ENCODE measurements at places on chromosomes 1 and 21.

- peak; percentile 84 for DNase-seq
Measured at GRCh38 chr1:26317612-26318337, at the start of gene CD52. CD52 (plus strand) TSS chr1:26317958; CDS start chr1:26318018, 60 bp downstream.

DNA sequence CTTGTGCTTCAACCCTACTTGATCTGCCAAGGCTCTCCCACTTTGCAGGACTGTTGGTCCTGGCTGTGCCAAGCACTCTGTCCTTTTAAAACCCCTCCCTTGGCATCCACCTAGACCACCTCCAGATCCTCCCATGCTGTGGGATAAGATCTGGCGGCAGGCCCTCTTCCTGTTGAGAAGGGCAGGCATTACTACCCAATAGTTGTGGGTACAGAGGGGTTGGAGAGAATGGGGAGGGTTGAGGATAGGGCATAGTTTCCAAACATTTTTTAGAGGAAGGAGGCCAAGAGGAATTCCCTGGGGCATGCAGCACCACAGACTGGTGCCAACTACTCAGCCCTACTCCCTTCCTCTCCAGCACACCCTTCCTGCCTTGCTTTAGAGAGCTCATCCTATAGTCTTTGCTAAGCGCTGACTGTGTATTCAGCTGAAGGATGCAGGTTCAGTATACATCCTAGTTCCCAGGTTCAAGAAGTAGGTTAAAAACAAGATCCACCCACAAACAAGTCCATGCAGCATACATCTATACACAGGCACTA, 70.7 kb downstream of the TRABD2B start:
- no peak for DNase-seq

DNA sequence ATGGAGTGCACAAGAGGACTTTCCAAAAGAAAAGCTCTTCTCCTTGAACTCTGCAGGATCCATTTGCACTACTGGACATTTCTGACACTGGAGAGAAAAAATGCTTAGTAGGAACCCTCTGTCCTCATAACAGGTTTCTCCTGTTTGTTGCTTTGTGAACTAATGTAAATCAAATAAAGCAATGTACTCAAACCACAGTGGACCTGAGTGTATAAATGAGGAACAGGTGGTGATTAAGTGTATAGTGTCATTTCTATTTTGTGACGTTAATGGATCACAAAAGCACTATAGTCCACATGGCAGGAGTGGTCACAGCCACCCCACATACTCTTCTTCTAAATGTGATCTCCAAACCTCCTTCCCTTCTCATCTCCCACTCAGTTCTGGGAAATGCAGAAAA, 268.4 kb upstream of the DUSP10 start:
- DNase-seq, result no peak

DNA sequence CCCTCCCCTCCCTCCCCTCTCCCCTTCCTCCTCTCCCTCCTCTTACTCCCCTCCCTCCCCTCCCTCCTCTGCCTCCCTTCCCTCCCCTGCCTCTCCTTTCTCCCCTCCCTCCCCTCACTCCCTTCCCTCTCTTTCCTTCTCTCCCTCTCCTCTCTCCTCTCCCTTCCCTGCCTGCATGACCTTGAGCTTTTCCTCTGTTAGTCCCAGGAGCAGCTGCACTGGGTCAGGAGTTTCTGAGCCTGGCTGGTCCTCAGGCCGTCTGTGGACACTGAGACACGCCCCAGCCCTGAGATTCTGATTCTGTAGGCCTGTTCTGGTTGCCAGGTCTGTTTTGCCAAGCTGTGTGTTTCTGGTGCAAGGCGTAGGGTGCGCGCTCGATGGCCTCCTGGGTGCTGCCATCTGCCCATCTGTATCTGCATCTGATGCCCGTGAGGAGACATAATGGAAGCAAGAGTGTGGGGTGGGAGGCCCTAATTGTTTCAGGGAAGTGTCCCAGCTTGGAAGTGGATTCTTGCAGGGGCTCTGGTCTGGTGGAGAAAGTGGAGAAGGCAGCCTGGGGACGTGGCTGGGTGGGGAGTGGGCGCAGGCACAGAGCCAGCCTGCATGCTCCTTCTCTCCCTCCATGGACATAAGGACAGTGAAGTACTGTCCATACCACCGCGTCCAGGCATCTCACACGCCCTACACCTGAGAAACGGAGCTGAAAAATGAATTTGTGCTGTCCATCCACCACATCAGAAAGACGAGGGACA, 97.2 kb downstream of the WDR4 start:
- DNase-seq, result no peak

- no peak for DNase-seq
Measured at GRCh38 chr1:101102426-101103156, 77.0 kb upstream of the DPH5 start.

DNA sequence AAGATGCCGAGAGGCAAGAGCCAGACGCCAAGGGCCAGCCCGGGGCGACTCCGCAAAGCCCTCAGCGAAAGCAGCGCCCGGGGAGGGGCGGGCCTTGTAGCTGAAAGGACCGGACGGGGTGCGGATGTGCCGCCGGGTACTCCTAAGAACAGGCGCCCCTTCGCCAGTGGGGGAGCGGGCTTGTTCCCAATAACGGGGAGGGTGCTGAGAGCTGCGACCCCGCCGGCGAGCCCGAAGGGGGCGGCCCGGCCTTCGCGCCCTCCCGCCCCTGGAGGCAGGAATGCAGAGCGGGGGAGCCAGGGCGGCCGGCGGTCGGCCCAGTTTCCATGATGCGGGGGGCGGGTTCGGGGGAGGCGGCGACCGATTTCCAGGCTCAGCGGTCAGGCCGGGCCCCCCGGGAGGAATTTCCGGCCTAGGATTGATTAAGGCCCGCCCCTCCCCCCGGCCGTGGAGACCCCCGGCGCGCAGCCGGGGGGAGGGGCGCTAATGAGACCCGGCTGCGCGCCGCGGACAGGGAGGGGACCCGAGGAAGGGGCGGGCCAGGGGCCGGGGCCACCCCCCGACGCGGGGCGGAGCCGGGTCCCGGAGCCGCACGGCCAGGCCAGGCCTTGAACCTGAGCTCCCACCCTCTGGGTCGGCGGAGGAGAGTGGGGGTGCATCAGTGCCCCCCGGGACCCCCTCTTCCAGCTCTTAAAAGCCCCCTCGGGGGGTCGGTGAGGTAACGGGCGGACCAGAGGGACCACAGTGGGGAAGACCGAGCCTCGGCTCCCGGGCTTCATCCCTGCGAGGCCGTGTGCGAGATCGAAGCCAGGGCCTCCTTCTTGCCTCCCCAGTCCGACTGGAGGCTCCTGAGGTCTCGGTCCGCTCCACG, 898 bp upstream of the TMEM200B start:
- peak; percentile 45 for DNase-seq

DNA sequence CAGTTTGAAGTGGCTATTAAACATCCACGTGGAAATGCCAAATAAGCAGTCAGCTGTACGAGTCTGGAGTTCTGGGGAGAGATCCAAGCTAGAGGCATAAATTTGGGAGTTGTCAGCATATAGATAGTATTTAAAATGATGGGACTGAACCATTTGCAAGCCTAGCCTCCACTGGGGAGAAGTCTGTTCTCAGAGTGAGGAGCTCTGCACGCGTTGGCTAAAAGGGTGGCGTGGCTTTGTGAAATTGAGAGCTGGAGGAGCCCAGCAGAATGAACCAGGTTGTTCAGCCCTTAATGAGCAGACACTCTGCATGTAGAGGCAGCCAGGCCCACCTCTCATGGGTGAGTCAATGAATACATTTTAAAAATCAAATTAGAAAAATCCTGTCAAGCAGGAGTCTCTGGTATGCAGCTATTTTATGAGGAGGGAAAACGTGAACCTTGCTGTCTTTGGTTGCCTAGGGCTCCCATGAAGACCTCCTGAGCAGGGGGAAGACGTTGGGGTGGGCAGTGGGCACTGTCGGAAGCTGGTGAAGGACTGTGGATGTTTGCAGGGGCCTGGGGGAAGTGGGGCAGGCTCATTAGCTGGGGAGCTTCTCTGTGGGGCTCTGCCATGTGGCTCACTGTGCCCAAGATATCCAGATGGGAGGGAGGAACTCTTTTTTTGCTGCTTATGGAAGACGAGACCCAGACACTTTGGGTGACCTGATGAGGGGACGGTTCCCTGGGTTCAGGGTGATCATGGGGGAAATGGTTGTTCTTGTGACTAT, 18.8 kb downstream of the TMCC2 start:
- no peak for DNase-seq

GRCh38 chr1:157135646-157136045, 2.5 kb downstream of the ETV3 start:
- no peak for DNase-seq

GRCh38 chr1:198113342-198113750, 43.5 kb upstream of the NEK7 start:
- no peak for DNase-seq

GRCh38 chr1:148389027-148389339, 94.1 kb downstream of the PPIAL4G start:
- DNase-seq, result no peak

DNA sequence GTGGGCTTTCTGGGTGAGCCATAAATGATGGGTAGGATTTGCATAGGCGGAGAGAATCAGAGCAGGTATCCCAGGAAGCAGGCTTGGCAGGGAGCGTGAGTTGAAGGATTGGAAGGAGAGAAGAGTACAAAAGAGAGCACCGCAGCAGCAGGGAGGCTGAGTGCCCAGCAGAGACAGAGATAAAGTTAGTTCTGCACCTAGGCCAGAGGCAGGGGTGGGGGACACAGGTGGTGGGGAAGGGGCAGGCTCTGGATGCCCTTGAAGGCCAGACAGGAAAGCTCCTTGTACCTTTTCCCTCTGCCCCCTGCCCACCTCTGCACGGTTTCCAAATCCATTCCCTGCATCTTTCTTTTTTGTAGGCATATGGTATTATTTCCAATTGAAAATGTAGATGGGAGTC, 33.0 kb upstream of the TRABD2B start:
- DNase-seq, result no peak

GRCh38 chr1:112529301-112529700, 20.5 kb downstream of the WNT2B start:
- DNase-seq, result no peak

GRCh38 chr1:76298399-76298798, 223.9 kb downstream of the ST6GALNAC3 start:
- DNase-seq, result no peak

GRCh38 chr1:114755006-114755931, 2.5 kb downstream of the CSDE1 start:
- DNase-seq, result no peak

DNA sequence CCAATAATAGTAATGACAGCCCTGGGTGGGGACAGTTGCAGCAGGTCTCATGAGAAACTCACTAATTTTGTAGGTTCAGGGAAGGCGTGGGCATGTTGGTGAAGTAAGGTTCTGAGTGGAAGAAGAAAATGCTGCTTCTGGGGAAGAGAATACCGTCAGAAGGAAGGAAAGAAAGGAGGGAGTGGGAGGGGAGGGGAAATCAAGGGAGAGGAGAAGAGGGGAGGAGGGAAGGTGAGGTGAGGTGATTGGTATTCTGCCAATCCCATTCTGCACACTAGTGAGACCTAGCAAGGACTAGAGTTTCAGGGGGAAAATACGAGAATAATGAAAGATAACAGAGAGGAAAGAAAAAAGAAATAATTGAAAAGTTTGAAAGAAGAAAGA, 32.4 kb upstream of the MGST3 start:
- no peak for DNase-seq

- DNase-seq, result peak; percentile 40
Measured at GRCh38 chr21:31011412-31011811, 26.9 kb downstream of the KRTAP19-8 start.

DNA sequence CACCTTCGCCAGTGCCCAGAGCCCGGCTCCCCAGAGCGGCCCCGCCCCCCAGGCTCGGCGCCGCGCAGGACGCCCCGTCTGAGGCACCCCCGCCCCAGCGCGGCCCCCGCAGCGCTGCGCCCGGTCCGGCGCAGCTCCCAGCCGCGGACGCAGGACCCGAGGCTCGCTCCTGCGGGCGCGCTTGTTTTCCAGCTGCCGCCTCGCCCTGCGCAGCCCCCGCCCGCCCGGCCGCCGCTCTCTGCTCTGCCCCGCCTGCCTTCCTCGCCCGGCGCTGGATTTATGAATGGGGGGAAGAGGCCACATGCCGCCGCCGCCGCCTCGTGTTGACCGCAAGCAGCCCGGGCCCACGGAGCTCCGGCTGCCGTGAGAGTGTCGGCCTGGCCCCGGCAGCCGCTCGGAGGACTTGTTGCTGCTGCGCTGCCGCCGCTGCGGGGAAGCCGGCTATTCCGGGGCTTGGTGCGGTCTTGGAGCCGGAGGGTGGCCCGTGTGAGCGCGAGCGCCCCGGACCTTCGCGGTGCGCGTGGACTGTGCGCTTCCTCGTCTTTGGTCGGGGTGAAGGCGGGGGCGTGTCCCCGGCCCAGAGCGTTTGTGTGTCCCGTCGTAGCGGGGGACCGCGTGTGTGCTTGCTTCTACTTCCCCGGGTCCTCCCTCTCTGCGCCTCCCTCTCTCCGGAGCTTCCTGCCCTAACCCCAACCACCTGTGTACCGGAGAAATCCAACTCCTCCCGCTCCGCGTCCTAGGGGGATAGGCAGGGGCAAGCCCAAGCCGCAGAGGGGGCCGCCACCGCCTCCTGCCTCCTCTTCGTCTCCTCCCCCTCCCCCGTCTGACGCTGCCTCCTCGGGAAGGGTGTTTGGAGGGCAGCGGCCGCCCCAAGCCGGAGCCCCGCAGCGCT, 736 bp downstream of the KCNC4 start:
- peak; percentile 68 for DNase-seq

GRCh38 chr1:32813941-32814739, 3.0 kb downstream of the YARS1 start:
- no peak for DNase-seq

GRCh38 chr1:232333419-232333767, 296.5 kb downstream of the SIPA1L2 start:
- no peak for DNase-seq

DNA sequence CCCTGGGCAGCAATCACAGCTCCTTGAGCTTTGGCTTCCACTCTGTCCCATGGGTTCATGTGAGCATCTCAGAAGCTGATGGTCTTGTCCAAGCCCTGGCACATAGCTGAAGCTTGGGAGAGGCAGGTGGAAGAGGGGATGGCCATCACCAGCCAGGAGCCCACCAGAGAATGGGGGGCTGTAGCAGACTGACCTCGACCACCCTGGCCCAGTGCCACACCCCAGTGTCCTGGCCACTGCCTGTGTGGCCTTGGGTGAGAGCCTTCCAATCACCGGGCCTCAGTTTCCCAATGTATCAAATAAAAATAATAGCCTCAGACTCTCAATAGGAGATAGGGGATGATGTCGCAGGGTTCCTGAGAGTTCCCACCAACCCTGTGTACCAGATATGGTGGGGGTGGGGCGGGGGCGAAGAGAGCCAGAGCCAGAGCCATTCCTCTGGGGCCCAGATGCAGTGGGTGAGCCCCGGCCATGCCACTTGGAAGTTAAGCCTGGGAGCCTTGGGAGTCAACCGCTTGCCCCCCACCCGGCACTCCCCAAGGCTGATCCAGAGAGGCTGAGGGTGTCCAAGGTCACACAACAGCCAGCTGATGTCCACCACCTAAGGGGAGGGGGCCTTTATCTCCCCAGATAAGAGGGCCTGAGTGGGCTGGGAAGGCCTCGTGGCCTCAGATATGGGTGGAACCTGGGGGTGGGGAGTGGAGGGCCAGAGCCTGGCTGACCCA, 9.3 kb upstream of the EDN2 start:
- DNase-seq, result no peak

Data from CD4-positive, alpha-beta memory T cell (primary cell).